ENCODE measurements at places on chromosomes 2 and 18.

DNA sequence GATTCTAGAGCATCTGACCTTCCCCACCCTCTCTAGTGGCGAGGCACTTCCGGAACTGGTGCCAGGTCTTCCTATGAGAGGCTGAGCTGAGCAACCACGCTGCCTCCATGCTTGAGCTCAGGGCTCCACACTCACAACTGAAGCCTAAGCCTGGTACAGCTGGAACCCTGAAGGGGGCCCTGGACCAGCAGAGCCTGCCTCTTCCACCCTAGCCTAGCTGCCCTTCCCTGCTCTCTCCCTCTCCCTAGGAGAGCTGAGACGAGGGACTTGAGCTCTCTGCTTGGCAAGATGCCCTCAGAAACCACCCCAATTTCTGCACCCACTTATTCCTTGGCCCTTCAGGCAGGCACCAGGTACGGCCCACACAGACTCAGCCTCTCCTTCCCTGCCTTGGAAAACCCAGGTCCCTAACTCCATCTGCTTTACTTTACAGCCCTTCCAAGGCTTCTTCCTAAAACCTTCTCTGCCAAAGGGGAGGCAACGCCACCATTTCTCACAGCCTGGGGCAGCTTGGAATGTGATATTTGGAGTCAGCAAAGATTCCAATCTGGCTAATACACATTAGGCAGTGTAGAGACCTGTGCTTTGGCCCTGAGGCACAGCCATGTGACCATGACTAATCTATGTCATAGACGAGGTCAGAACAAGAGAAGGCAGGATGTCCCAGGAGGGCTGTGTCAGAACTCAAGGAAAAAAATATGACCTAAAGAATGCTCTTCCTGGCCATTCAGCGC lies 18.8 kb downstream of the COX7A2L start:
- peak; percentile 35 for DNase-seq

DNA sequence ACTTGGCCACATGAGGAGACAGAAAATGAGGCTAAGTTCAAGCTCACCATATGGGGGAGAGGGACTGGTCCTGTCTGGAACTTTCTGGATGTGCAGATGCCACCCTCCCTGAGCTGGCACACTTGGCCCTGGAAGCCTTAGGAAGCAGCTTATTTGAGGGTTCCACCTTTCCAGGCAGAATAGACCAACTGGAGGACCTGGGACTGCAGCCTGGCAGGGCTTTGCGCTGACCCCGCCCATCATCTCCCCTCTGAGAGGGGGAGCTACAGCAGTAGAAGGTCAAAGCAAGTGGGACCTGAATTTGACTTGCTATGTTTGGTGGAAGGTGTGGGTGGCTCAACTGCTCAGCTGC lies 39.5 kb downstream of the TMEM17 start:
- DNase-seq = no peak

DNA sequence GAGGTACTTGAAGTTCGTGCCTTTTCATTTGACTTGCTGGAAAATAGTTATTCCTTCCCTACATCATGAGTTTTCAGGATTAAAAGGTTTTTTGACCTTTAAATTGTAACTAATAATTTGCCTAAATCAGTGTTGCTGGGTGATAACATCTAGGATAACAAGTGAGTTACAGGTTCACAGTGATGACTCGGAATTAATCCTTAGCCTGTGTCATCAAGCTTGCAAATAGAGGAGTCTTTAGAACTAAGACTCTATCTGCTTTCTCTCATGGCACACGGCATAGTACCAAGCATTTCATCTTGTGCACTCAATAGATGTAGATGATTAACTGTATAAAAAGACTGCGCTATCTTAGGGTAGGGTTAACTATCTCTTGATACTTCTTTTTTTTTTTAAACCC lies 79.5 kb downstream of the CAMKMT start:
- DNase-seq = no peak

DNA sequence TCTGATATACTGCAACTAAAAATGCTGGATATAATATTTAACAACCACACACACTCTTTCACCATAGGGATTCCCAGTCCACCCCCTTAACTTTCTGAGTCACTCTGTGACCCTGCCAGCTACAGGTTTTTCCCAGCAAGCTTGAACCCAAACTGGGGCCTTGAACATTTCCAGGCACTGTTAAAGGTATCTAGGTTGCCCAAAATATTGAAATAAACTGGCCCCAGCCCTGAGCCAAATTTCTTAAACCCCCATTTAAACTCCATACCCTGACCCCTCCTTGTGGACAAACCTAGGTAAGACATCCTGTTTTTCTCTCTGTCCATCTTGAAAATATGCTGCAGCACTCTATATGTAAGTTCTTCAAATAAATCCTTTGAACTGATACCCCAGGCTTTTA lies 19.7 kb upstream of the DCTN1 start:
- peak; percentile 44 for DNase-seq

- no peak for DNase-seq
These were observed 92.2 kb upstream of the ITGB6 start for GRCh38 chr2:160292225-160292624.

- no peak for DNase-seq
These were observed 287.3 kb upstream of the HS6ST1 start for GRCh38 chr2:128605931-128606330.

DNA sequence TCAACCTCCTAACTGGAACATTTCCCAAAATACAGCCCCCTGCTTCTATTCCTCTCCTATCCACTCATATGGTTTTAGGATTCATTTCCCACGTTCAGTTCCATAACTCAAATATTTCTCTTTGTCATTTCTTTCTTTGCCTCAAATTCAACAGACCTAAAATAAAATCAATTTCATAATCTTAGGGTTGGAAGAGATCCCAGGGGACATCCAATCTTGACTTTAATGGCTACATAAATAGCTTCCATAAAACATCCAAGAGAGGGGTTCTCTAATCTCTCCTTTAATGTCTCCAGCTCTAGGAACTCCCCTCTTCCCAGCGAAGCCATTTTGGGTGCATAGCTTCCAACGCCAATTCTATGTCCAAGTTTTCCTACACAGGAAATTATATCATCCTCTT lies 33.8 kb downstream of the RBKS start:
- no peak for DNase-seq

- no peak for DNase-seq
These were observed 142.0 kb downstream of the TMEM18 start for GRCh38 chr2:535222-535621.

- no peak for DNase-seq
These were observed 174.5 kb downstream of the INHBB start for GRCh38 chr2:120520454-120520853.

DNA sequence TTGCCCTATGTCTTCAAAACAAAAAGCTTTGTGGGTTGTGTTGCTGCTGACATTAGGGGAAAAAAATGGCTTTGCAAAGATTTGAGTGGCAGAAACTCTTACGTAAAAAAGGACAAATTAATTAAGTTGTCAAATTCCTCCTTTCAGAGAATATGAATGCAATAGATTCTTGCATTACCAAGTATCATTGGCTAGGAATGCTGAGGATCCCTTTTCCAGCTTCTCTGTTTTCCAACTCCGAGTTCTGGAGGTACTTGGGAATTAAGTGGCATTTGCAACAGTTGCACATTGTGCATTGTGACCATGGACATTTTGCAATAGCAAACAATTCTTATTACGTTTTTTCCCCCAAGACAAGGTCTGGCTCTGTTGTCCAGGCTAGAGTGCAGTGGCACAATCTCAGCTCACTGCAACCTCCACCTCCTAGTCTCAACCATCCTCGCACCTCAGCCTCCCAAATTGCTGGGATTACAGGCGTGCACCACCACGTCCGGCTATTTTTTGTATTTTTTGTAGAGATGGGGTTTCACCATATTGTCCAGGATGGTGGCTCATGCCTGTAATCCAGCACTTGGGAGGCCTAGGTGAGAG lies 29.9 kb upstream of the PPP1CB start:
- DNase-seq = no peak

DNA sequence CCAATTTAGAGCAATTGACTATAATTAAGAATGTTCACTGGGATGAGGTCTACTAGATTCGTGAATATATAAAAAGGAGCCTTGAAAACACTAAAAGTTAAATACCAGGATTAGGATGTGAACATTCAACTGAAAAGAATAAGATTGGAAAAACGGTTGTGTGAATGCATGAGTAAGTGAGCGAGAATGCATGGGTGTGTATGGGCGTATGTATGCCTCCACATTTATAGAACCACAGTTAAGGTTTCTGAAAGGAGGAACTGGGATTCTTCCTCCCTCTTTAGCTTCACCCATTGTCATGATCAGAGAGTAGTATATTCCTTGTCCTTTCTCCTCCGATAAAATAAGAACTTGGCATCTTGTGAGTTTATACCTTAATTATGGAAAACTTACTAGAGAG lies 151.1 kb upstream of the UBE2E3 start:
- no peak for DNase-seq

DNA sequence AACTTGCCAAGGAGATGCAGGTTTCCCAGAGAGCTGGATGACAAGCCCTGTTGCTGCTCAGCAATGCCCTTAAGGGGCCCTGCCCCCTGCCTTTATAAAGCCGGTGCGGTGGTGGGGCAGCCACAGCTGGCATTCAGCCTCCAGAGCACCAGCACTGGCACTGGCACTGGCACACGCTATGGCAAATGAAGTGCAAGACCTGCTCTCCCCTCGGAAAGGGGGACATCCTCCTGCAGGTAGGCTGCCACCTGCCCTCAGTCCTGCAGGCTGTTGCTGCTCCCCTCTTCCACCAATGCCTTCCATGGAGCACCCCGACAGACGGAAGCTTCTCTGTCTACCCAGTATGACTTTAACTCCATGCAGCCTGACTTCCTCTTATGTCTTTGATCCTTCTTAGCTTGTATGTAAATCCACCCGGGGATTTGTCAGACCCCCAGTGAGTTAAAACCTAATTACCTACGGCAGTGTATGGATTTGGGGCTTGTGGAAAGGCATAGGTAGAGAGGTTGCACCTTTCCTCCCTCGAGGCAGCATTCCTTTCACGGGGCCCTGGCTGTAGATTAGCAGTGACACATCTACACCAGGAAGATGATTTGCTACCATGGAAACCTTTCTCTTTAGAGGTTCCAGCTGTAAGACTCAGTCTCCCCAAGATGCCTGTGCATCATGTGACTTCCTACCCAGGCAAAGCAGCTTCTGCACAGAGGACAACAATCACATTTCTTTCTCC lies at the start of gene DAPL1:
DAPL1 (plus strand) TSS at position 123 of the 730 bp plus-strand sequence; CDS start at position 179, 56 bp downstream.
- DNase-seq = no peak

- DNase-seq = no peak
These were observed 22.1 kb upstream of the DOCK10 start for GRCh38 chr2:225064362-225064761.

DNA sequence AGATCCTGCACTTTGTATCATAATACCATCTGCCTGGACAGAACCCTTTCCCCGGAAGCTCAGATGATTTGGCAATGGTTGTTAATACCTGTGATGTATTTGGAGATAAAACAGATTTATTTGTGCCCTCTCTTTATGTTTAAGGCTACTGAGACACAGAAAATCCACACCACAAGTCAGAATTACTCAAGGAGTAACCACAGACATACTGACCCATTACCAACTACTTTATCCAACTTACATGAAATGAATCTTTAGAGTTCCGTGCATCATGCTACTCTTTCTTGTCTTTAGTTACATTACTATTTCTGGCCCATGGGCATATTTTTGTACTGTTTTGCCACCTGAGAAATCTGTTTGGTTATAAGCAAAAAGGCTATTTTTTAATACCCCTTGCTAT lies 384.0 kb downstream of the STK39 start:
- DNase-seq = no peak

- DNase-seq = no peak
These were observed 134.8 kb downstream of the RTP5 start for GRCh38 chr2:242004223-242004901.

DNA sequence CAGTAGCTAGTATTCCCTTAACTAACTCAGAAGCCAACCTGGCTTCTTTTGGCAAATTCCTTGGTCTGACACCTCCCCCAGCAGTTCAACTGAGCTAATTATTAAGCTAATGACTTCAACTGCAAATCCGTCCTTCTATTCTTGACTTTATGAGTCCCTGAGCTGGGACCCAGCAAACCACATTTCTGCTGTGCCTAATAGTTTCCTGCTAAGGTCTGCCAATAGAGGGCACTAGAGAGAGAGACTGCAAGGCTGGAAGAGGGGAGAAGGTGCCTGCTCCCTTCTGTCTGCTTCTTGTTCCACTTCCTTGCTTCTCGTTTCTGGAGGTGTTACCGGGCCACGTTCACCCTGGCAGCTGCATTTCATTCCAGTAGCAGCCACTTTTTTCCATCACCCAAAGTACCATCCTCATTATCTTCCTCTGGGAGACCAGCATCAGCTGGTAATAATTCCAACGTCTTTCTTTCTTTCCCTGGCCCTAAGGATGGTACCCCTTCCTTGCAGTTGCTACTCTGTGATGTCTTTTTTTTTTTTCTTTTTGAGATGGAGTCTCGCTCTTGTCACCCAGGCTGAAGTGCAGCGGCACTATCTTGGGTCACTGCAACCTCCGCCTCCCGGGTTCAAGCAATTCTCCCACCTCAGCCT lies 352.0 kb downstream of the TNS1 start:
- peak; percentile 85 for DNase-seq

DNA sequence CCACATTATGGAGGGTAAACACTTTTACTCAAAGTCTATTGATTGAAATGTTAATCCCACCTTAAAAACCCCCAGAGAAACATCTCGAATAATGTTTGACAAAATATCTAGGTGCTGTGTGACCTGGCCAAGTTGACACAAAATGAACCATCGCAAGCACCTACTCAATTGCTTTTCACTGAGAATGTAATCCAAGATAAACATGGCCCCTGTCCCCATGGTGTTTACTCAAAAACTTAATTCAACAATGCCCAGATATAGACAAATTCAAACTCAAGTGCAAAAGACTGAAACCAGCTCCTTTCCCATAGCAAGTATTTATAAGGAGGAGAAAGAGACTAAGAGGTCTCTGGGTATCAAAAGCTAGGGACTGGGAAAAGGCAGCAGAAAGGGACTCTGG lies 15.0 kb upstream of the ACMSD start:
- DNase-seq = no peak

Data from suppressor macrophage treated with lipopolysaccharide for 4 hours (primary cell).